ENCODE measurements at places on chromosomes 7 and 10.

GRCh38 chr7:135160098-135160857 is 10.2 kb downstream of the CYREN start:
- no peak for DNase-seq

DNA sequence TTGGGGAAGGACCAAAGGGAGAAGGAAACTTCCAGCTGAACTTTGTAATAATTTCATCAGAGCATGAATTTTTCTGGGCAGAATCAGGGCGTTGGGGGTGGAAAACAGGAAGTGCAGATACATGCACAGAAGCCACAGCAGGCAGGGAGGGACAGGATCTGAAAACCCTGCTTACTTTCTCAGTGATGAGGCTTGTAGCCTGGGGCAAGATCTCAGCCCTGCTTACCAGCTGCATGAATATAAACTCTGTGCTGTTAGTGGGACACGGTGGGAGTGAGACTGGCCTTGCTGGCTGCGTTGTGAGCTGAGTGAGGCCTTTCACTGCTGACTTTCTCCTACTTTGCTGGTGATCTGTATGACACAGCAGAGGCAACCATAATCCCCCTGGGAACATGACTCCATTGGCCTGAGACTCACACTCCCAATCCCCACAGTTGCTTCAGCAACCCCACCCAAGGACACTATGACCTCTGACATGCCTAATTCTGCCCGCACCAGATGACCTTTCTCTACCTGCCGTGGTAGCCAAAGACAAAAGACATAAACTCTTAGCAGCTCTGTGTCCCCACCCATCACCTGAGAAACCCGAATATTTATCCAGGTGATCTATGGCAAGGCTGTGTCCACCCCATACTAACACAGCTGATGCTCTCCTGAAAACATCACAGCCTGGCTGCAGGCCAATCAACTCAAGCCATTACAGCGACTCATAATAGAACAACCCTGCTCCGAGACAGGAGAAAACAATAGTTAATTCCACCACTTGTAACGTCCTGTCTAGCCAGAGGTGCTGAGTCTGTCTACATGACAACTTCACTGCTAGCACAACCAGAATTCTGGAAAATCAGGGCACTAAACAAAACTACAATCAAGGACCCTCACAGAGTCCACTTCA is 190.7 kb upstream of the CHRM2 start:
- no peak for DNase-seq

GRCh38 chr10:83476211-83476610 is 663.1 kb upstream of the GHITM start:
- no peak for DNase-seq

- peak; percentile 36 for DNase-seq
Observed at GRCh38 chr7:51067757-51068156, 248.9 kb downstream of the COBL start.

DNA sequence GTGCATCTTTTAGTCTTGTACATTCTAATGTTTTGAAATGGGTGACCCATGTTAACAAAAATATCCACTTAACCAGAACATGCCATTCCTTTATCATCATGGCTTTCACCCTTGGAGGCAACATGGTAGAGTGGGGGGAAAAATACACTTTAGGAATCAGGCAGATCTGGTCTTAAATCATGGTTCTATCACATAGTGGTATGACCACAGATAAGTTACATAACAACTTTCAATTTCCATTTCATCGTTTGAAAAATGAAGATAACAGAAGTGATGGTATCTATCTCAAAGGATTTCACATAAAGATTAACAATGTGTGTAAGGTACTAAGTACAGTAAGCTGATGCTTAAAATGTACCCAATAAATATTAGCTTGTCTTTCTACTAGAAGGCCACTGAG is 19.0 kb downstream of the TMEM168 start:
- no peak for DNase-seq

DNA sequence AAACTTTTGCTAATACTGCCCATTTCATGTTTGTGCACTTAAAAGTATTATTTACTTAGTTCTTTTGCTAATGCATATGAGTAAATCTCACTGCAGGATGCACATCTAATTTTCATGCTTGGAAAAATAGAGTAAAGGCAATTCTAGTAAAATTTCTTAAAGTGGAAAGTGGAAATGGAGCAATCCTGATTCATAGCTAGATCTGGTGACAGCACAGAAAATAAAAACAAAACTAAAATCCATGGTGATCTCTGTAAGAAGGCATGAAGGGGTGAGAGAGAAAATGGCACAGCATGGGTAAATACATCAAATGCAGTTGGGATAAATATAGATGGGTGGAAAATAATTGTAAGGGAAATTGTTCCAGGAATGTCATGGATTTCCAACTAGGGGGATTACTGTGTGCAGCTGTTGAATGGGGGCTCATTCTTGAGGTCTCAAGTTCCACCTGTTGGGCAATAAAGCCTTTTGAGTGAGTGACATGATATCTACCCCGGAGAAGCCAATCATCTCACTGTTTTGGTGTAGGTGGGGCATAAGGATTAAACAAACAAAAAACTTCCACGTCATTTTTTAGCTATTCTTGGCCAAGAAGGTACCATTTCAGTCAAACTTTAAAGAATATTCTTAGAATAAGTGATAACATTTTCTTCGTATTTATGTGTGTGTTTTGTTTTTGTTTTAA is 1.7 kb upstream of the MCU start:
- DNase-seq = no peak

DNA sequence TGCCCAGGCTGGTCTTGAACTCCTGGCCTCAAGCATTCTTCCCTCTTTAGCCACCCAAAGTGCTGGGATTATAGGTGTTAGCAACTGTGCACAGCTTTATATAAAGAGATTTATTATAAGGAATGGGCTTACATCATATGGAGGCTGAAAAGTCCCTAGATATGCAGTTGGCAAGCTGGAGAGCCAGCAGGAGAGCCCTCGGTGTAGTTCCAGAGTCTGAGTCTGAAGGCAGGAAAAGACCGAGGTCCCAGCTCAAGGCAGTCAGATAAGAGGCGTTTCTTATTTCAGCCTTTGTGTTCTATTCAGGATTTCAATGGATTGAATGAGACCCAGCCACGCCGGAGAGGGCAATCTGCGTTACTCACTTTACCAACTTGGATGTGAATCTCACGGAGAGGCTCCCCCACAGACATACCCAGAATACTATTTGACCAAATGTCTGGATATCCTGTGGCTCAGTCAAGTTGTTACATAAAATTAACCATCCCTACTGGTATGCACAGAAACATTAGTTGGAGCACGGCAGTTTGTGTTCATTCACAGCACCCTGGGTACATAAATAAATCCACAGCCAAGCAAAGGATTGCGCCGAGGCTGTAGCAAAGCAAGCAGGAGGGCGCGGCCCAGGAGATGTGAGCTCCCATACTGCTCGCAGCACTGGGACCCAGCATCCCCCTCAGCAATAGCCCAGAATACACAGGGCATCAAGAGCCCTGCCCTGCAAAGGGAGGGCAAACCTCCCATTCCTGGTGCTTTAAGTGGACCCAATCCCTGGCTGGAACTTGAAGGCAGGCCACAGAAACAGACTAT is 158.4 kb upstream of the ZNF32 start:
- no peak for DNase-seq

DNA sequence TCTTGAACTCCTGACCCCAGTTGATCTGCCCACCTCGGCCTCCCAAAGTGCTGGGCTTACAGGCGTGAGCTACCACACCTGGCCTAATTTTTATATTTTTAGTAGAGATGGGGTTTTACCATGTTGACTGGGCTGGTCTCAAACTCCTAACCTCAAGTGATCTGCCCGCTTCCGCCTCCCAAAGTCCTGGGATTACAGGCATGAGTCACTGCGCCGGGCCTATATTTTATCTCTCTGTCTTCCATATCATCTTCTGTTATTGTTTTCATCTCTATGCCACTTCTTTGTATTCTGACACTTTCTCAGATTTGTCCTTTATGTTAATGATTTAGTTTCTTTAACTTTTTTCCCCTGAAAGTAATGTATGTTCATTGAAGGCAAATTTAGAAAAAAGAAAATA is 55.0 kb upstream of the FMC1 start:
- no peak for DNase-seq

All from NCI-H345 (cell line).